ENCODE measurements at places on chromosomes 5 and 9.

- DNase-seq: no peak
Observed at GRCh38 chr9:133693703-133694529, 44.2 kb downstream of the SARDH start.

- no peak for DNase-seq
Observed at GRCh38 chr5:1431021-1431811, 14.0 kb downstream of the SLC6A3 start.

- no peak for DNase-seq
Observed at GRCh38 chr5:124156415-124156996, 589.9 kb downstream of the ZNF608 start.

- DNase-seq: no peak
Observed at GRCh38 chr5:180171568-180172094, 37.4 kb downstream of the RASGEF1C start.

- no peak for DNase-seq
Observed at GRCh38 chr5:147432323-147432722, 77.5 kb downstream of the DPYSL3 start.

GRCh38 chr5:107517185-107518033 is 153.3 kb downstream of the EFNA5 start:
- no peak for DNase-seq

GRCh38 chr5:36423578-36424307 is 122.0 kb upstream of the RANBP3L start:
- DNase-seq: no peak

- DNase-seq: no peak
Observed at GRCh38 chr5:123455640-123456039, 32.4 kb upstream of the CEP120 start.

- DNase-seq: no peak
Observed at GRCh38 chr9:121105531-121105930, 30.8 kb downstream of the CNTRL start.

- no peak for DNase-seq
Observed at GRCh38 chr9:121365564-121365963, 4.5 kb downstream of the STOM start.

DNA sequence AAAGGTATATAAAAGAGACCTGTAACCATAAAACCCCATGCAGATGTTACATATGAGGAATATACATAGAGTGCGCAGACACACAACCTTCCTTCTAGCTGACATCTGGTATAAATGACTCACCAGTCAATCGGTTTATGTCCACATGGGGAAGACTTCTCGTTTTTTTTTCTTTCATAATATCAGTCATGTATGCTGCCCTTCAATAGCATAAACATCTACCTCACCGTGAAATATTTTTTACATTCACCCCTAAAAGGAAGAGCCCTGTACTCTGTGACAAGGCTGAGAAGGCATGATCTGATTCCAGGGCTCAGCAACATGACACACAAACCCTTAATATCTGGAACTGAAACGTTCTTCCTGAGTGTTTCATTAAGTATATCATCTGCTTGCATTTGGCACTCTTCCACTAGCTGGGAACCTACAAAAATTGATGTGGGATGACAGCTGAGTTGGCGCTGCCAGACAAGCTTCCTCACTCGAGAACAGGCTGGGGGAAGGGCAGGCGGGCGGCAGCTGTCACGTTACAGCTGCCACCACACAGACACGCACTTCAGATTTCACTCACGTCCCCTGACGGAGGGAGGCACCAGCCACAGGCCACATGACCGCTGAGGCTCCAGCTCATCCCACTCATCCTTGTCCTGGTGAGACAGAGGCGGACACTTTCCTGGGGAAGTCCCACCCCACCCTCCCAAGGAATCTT is 74.2 kb downstream of the SHB start:
- no peak for DNase-seq

DNA sequence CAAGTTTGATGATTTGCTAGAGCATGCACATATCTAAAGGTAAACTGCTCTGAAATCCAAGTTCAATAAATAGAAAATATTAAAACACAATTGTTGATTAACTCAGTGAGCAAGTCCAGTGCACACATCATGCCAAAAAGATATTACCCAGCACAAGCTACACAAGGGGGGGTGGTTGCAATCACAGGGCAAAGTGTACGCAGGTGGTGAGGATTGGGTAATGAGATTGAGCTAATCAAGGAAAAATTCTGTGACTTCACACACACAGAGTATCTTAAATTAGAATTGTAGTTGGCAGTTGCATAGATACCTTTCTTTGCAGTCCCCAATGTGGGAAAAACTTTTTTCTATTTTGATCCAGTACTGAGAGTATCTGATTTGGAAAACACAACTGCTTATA is 156.1 kb upstream of the NTRK2 start:
- no peak for DNase-seq

DNA sequence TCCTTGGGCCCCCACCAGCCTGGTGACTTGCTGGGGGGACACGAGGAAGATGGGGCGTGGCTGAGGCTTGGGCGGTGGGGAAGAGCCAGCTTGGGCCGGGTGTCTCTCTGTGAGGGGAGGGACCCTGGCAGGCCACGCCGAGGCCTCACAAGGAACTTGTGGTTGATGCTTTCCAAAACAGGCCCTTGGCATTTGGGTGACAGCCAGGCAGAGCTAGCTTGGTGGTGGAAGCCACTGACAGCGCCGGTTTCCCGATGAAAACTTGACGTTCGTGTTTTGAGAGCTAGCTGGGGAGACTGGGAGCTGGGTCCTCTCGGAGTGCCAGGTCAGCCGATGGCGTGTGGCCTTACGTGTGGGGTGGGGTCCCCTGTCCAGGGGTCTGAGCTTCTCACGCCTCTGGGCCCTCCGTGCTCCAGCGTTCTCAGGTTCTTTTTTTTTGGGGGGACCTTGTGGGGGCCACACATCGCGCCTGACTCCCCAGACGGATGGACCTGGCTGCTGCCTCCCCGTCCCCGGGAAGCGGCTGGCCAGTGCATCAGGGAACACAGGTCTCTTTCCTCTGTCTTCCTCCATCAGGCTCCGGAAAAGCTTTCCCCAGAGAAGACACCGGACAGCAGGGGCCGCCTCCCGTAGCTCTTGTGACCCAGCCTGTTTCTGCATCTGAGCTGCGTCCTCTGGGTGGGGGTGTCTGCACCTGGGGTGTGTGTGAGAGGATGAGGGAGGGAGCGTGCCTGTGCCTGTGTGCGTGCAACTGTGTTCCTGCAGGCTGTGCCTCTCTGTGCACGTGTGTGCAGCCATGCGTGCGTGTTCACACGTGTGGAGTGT is 129.3 kb upstream of the LPCAT1 start:
- DNase-seq: no peak

- no peak for DNase-seq
Observed at GRCh38 chr5:56837956-56838355, 22.6 kb downstream of the MAP3K1 start.

- no peak for DNase-seq
Observed at GRCh38 chr5:59673438-59674058, 220.0 kb downstream of the PDE4D start.

GRCh38 chr5:1895739-1896420 is 13.2 kb upstream of the IRX4 start:
- DNase-seq: no peak

DNA sequence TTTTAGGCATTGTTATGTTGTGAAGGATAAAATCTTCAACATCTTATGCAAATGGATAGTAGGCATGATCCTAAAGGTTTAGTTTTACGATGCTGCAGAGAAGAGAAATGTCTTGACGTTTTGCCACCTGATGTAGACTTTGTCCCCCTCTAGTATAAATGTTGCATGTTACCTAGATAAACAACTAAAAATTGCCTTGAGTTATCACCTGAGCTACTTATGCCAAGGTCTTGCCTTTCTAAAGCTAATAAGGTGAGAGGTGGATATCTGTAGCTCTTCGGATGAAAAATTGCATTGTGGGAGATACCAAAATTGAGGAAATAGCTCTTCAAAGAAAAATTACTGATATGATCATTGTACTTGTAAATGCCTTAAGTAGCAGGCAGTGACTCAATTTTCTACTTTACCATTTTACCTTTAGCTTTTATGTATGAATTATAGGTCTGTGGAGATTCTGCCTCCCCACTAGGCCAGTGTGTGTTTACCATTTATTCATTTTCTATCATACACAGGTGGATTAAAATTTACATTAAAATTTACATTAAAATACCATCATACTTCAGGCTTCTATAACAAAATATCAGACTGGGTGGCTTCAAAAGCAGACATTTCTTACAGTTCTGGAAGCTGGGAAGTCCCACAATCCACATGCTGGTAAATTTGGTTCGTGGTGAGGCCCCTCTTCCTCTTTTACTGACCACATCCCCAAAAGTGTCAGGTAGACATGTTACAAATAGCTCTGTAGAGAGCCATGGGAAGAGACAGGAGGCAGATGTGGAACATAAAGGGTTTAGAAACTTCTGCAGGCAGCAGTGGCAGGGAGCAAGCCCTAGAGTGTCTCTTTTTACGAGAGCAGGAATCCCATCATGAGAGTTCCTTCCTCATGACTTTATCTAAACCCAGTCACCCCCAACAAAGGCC is 100.7 kb upstream of the ERBIN start:
- DNase-seq: no peak

GRCh38 chr5:123264394-123264793 is 158.8 kb downstream of the CEP120 start:
- DNase-seq: no peak

- no peak for DNase-seq
Observed at GRCh38 chr5:122967625-122968024, 68.9 kb downstream of the PPIC start.

GRCh38 chr5:125261505-125262250 is 515.2 kb upstream of the ZNF608 start:
- DNase-seq: no peak

DNA sequence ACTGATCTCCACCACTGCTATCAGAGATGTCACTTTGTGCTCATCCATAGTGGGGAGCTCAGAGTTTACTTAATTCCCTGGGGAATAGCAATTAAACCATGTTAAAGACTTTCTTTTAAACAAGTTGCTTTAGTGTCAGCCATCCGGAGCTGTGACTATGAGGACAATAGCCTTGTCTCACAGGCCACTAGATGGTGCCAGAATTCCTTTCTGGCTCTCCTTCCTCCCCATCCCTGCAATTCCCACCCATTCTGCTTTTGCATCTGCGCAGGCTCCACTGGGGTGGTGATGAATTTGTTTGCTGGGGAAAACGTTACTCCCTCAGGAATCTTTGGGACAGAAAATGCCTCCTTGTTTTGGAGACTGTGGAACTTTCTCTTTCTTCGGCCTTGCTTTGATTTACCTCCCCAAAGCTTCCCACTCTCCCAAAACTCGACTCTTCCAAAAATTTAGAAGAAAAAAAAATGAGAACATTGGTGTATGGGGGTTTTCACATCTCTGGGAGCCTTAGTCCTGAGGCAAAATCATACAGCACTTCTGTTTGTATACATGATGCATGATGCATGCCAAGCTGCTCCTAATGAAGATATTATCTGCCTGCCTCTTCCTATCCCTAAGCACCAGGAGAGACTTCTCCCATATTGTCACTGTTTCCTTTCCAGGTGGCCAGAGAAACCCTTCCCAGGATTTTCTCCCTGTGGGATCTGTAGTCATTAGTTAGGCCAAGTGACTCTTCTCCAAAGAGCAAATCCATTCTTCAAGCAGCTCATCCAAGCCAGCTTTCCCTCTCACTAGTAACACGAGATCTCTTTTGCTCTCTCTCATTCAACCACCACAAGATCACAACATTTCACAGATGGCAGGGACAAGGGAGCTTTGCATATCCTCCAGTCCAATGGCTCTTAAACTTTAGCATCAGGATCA is 466.1 kb downstream of the TLR4 start:
- no peak for DNase-seq

- no peak for DNase-seq
Observed at GRCh38 chr5:39459071-39459470, 34.3 kb upstream of the DAB2 start.

DNA sequence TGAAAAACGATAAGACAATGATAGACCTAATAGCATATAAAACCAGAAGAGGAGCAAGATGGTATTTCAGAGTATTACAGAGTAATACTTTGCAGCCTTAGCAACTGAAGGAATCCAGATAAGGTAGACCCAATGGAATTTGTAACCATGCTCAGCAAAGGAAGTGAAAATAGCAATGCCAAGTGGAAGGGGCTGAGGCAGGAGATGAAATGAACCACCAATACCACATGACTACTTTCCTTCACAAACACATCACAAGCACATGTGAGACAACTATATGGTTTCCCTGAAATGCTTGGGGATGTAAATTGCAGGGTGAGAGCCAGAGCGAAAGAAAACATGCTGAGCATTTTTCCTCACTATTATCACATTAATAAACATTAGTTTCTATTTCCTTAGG is 79.8 kb upstream of the MELK start:
- DNase-seq: no peak
